ENCODE measurements at places on chromosomes 5 and 9.

DNA sequence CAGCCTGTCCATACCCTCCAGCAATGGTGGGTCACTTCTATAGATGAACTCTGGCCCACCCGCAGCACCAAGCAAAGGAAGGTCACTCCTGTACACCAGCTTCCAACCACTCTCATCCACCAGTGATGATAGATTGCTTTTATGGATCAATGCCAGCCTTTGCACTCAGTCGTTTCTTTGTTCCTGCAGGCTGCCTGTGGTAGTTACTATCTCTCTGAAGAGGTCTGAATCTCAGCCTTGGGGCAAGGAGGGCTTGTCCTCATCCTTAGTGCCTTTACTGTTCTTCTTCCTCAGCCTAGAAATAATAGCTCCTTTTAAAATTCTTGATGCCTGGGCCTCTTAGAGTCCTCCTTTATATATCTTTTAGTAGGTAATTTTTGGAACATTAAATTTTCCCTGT is 100.8 kb downstream of the TMC1 start:
- no peak for DNase-seq

DNA sequence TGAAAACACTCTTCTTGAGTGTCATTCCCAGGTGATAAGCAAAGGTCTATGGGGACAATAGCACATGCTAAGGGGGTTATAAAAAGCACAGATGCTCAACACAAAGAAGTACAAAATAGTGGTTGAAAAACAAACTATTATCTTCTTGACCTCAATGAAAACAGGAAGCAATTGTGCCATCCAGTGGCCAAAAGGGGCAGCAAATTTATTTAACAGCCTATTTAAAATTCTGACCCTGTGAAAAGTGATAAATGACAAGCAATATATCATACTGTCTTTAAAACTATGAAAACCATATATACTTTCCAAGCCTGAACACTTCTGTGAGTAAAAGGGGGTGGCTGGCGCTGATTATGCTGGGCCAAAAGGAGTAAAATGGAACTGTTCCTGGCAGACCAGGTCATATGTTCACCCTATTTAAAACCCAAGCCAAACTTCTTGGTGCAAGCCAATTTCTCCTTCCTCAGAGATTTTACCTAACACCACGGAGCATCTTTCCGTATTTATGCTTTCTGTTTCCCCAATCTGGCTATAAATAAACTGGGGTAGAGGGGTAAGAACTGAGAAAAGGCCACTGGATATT is 29.7 kb downstream of the TEX10 start:
- DNase-seq, result no peak

GRCh38 chr5:160071916-160072315 is 47.3 kb downstream of the PWWP2A start:
- no peak for DNase-seq

- no peak for DNase-seq
Observed at GRCh38 chr5:166845044-166845443, 1446.4 kb upstream of the WWC1 start.

DNA sequence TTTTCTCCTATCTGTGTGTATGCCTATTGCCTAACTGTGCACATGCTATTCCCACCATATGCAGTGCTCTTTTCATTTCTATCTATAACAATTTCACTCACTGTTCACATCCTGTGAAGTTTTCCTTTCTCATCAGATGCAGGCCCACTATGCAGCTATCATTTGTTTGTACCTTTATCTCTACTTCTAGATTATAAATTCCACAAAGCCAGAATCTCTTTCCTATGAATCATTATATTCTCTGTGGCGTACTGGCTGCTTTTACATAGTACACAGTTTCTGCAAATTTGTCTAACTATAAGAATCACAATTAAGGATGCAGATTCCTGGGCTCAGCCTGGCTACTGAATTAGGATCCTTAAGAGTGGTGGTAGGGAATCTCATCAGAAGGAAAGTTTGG is 600.8 kb upstream of the ARRDC3 start:
- no peak for DNase-seq

- DNase-seq, result no peak
Observed at GRCh38 chr5:4013106-4013898, 417.7 kb downstream of the IRX1 start.

- no peak for DNase-seq
Observed at GRCh38 chr9:104780796-104781395, 17.0 kb downstream of the NIPSNAP3B start.

DNA sequence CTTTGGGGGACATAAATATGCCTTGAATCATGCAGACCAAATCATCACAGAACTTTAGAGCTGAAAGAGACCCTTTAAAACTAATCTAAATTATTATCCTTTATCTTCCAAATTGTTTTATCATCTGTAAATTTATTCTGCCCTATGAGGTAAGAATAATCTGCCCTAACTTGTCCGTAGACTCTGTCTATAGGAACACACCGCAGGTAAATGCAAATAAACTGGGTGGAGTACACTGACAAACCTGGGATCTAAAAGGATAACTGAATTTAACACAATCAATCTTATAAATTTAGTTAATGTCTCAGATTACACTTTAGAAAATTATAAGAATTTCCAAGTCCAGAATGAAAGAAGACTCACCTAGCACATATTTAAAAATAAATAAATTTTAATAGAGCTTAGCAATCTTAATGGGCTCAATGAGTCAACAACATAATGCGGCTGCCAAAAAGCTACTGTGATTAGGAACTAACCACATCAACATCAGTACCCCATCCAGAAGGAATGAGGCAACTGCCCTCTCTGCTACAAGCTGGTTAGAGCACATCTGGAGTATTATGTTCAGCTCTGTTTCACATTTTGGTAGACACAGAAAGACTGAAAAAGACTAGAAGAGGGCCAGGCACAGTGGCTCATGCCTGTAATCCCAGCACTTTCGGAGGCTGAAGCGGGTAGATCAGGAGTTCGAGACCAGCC is 5.6 kb downstream of the MEGF9 start:
- no peak for DNase-seq

DNA sequence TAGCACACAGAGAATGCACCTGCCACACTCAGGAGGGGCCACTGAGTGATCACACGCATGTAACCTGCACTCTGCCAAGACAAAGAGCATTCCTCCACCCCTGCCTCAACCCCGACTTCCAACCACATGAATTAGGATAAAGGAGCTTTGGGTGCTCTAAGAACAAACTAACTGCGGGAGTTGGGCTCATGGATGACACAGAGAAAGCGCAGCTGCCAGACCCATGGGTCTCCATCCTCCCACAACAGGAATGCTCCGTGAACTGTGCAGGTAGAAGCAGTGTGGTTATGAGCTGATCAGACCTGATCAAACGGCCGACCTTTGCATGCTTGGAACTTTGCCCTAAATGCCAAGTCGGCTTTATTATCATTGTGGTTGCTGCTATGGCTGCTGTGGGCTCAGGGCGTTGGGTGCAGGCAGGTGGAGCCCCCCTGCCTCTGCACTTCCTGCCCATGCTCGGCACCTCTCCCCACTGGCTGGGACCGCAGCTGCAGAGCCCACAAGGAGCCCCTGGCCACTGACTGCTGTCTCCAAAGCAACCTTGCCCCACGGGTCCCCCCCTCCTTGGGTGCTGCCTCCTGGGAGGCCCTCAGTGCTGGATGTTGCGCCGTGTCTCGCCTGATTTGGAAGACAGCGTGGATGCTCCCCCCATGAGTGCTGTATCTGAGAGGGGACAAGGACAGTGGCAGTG is 2.6 kb upstream of the SLC6A3 start:
- DNase-seq, result no peak

- no peak for DNase-seq
Observed at GRCh38 chr5:1266791-1267190, 28.1 kb downstream of the TERT start.

- no peak for DNase-seq
Observed at GRCh38 chr5:117496801-117497200, 922.2 kb upstream of the SEMA6A start.

GRCh38 chr5:154559398-154560276 is 81.6 kb upstream of the HAND1 start:
- no peak for DNase-seq

DNA sequence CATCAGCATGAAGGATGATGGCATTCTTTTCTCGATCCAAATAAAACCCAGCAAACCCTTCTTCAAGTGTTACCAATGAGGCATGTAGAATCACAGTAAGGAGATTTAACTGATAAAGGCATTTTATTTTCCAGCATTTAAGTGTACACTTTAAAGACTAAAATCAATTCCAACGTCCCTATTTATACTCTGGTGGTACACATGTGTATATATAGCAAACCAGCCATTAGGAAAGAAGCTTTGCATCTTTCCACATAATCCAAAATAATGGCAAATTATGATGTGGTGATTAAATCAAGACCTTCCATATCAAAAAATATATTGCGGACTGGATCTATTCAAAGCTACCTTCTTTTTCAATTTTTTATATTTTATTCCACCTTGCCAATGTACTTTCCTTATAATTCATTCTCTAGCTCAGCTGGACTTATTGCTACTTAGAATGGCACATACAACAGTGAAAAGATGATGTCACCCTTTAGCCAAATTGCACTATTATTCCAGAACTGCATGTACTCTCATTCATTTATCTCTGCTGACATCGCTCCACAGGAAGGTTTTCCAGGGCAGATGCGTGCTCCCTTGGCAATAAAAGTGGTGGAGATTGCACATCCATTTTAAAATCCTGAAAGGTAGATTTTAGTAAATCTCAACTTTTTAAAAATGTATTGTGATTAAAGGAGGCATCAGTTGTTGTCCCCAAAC is 63.3 kb upstream of the SLC30A5 start:
- no peak for DNase-seq

DNA sequence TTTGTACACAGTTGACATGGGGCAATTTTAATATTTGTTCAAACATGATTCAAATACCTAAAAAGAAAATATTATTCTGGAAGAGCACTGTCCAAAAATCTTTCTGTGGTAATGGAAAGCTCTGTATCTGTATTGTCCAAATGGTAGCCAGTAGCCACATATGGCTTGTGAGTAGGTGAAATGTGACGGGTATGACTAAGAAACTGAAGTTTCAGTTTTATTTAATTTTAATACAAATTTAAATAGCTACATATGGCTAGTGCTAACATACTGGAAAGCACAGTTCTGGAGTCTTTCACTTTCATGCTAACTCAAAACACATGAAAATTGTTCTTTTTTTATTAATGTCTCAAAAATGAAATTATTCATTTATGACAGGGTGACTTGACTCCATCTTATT is 132.6 kb downstream of the PLK2 start:
- no peak for DNase-seq

DNA sequence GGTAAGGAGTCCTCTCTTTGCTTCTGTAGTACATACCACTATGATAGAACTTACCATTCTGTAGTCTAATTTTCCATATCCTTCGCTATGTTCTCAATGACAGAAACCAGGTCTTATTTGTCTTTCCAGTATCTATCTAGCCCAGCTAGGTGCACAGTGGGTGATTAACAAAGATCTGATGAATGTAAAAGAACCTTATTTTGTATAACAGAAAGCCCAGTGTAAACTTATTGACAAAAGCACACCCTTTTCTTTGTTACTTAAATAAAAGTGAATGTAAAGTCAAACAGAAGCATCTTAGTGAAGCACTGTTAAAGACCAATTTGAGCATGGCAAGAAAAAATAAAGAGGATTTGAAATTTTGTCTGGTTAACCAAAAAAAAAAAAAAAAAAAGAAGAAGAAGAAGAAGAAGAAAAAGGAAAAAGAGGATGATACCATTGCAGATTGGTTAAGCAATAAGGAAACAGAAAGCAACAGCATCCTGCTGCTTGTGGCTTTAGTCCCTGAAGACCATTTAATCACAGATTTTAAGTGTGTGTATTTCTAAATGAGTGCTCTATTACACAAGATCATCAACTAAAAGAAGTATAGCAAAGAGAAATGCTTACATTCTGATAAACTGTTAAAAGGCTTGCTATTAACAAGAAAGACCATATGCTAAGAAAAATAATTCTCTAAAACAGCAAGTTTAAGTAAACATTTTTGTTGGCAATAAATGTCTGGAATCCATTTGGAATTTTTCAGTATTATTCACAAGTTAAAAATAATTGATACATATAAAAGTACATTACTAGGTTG is 21.2 kb downstream of the MEGF9 start:
- DNase-seq, result no peak

DNA sequence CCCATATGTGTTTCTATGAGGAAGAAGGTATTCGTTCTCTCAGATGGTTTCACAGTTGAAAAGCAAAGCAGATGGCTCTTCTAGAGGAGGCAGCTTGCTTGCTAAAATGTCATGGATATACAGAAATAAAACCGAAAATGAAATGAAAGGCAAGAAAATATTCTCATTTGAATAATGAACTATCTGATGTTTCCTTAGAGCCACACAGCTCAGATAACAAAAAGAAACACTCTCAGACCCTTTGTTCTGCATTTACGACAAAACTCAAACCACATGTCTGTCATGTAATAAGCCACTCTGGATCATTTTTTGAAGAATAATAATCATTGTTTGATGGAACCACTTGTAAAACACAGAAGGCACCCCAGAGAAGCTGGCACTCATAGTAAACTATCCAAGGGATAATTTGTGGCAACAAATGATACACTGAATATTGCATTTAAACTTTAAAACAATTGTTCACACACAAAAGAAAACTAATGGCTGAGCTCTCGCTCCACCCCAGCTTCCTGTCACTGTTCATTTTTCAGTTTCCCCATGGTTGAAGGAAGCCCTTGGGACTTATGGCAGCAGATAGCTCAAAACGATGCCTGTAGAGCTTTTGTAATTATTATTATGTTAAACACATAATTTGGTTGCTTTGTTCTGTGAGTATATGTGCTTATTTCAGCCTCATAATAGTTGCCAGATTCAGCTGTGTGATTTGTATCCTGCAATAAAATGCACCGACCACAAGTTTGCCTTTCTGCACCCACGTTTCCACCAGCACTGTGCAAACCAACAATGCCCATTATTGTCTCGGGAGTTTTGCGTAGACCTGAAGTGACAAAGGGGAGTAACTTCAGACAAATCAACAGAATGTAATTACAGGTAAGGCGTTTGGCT is 256.0 kb downstream of the TMEM167A start:
- no peak for DNase-seq

GRCh38 chr9:133664173-133665050 is 28.2 kb downstream of the DBH start:
- DNase-seq, result no peak

- no peak for DNase-seq
Observed at GRCh38 chr9:109385499-109385898, 64.6 kb upstream of the EPB41L4B start.

DNA sequence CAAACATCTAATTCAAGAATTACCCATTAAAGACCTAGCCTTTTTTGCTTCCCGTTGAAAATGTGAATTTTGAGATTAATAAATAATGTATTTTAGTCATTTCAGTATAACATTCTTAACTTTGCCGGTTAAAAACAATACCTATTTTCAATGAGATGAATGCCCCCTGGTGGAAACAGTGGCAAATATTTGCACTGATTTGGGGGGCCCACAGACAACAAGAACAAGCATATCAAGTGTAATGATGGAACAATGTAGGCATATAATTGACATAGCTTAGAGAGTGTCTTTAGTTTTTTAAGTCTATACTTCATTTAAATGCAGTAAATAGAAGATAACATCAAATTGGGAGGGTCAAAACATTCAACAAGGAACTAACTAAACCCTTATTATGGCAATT is 111.9 kb downstream of the NTRK2 start:
- DNase-seq, result no peak

- DNase-seq, result no peak
Observed at GRCh38 chr5:158100373-158100888, 241.5 kb upstream of the CLINT1 start.

- DNase-seq, result no peak
Observed at GRCh38 chr5:126100767-126101166, 322.4 kb upstream of the GRAMD2B start.

- DNase-seq, result no peak
Observed at GRCh38 chr9:89223396-89223977, 44.9 kb upstream of the SHC3 start.

GRCh38 chr5:167244583-167244982 is 1046.9 kb upstream of the WWC1 start:
- DNase-seq, result no peak

Measured in cortex of kidney (tissue), 1 donor.